ENCODE measurements at places on chromosomes 6 and 20.

- DNase-seq = no peak
Observed at GRCh38 chr6:5439749-5440148, 178.4 kb downstream of the FARS2 start.

- DNase-seq = peak; percentile 61
Observed at GRCh38 chr6:39347906-39348585, 25.5 kb upstream of the KCNK16 start.

- no peak for DNase-seq
Observed at GRCh38 chr6:148573922-148574321, 172.9 kb upstream of the UST start.

- peak; percentile 83 for DNase-seq
Observed at GRCh38 chr20:36399147-36399968, 93.2 kb downstream of the DLGAP4 start.

GRCh38 chr6:166381733-166382499 is 824 bp downstream of the MPC1 start:
- DNase-seq = no peak

GRCh38 chr6:39852324-39852723 is 60.1 kb downstream of the DAAM2 start:
- no peak for DNase-seq

DNA sequence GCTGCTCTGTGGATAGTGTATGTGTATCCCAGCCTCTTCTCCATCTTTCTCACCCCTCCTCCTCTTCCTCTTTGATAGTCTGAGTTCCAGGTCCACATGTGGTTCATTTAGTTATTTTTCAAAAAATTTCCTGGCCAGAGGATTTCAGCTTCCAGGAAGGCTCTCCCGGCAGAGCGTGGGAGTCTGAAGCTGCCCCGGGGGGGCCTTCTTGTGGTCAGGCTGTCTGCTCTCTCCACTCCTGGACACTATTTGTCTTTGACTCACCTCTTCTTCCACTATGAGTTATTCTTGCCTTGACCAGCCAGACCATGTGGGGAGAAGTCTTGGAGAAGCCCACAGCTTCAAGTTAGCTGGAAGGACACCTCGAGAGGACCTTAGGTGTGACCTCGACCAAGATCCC is 258.8 kb downstream of the CDC5L start:
- no peak for DNase-seq

DNA sequence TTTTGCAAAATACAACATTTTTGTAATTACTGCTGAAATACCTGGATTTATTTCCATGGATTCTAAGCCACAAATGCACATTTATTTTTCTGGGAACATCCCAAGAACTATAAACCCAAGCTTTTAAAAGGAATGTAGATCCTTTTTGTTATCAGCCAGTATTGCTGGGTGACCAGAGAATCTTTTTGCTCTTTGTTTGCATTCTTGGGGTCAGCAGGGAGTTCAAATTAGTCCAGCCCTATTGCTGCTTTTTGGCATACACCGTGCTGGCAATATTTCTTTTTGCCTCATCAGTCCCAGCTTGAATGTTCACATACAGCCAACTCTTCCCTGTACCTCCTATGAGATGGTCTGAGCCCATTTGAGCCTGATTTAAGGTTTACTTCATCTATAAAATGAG is 155.2 kb upstream of the CNR1 start:
- no peak for DNase-seq

- no peak for DNase-seq
Observed at GRCh38 chr6:137664183-137664582, 170.0 kb upstream of the OLIG3 start.

- DNase-seq = no peak
Observed at GRCh38 chr6:105442369-105442768, 39.5 kb upstream of the PREP start.

DNA sequence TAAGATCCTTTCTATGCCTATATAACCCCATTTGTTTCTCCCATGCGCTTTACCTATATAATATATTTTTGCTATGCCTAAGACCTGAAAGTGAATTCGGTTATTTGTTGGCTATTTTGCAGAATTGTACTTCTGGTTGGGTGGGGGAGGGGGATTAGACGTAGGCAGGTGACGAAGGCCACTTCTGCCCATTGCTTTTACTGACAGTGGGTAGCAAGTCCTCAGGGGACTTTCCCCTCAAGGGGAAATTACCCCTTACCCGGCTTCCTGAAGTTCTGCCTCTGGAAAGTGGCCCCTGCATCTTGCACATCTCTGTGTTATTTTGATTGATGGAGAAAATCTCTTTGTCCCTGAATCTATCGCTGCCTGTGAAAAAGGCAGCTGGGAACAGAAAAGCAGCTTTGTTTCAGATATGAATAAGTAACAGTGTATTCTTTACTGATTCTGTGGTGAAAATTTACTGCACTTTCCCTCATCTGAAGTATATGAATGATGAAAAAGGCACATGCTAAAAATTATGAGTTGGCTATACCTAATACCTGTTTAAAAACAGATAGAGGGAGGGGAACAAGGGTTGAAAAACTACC is 133.9 kb downstream of the UTRN start:
- no peak for DNase-seq

DNA sequence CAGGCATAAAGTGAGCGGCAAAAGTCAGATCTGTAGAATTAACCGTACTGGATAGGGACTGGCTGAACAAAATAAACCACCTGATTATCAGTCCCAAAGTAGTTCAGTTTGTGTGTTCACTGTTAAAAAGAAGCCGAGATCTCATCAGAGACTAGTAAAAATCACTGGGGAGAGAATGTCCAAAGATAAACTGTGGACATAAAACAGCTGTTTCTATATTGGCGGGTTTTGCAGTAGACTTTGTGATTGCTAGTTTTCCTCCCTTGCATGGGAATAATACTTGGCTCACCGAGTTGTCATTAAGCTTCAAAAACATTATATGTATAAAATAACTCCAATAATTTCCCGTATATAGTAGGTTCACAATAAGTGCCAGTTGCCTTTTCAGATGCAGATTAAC is 114.2 kb upstream of the ID4 start:
- no peak for DNase-seq

All from NT2/D1 (cell line).